Omental fat pad (tissue), 4 donors: ENCODE measurements at places on chromosomes 12 and 14. TPM values are rescaled to one million over a fixed set of nuclear protein-coding genes. Genes with fewer than 3 reads are reported as not detected.

The FOXG1 gene
- total RNA-seq = not detected

The OASL gene
- total RNA-seq = 0.65 TPM

DNA sequence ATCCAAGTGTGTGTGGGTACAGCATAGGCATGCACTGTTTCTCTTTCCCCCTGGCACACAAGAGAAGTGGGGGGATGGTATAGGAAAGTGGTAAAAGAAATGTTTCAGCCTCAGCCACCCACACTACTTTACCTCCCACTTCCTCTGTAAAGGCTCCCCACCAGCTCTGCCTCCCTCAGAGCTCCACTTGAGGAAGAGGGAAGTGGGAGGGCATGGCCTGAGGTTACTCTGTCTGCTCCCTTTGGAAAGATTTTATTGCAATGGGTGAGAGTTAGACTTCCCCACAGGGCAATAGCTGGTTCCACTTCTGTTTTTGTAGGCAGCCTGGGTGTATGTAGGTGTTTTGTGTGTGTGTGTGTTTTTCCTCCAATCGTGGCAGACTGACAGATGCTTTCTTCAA lies 145.3 kb downstream of the SSPN start:
- no peak for DNase-seq

- DNase-seq = no peak
Measured at GRCh38 chr12:51962737-51963136, 11.2 kb downstream of the ACVR1B start.

GRCh38 chr14:77917491-77918201 lies 117.7 kb downstream of the ADCK1 start:
- DNase-seq = no peak

The XPOT gene
- 55.8 TPM for total RNA-seq

The CSRP2 gene
- total RNA-seq = 14.3 TPM

- DNase-seq = no peak
Measured at GRCh38 chr12:75888874-75889613, 142.5 kb downstream of the PHLDA1 start.

GRCh38 chr12:116650585-116651087 lies 87.2 kb downstream of the SPRING1 start:
- DNase-seq = no peak

The PALS1 gene
- total RNA-seq = 15.1 TPM

DNA sequence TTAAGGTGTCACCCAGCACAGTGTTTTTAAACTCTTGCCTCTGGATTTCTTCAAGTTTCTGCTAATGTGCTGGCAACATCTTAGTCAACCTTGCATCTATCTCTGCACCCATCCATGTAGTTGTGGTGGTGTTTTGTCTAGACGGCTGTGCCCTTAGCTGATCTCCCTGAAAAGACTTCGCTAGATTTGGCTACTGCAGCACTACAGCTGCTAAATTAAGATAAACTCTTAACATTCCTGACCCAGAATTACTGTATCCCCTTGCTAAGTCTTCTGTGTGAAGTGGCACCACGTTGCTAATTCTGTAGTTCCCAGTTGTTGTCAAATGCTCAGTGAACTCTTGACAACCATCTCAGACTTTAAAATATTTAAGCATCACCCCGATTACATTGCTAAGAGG lies 66.8 kb downstream of the SRGAP1 start:
- DNase-seq = no peak
